ENCODE measurements at places on chromosomes 11 and 22.

GRCh38 chr11:96470521-96470920 lies 80.7 kb downstream of the JRKL start:
- no peak for DNase-seq

DNA sequence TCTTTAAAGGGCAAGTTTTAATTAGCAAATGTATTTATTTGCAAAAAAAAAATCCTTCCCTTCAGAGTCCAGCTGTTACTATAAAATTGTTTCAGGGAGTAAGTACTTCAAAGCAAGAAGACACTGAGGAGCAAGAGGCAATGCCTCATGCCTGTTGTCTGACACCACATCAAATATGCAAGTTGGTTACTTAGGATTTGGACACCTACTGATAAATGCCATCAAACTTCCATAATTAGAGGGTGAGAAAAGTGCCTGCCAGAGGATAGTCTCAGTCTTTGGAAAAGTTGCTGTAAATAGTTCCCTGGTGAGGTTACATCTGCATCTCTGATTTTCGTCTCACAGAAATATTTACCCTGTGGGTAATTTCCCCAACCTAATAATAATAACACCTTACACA lies 4.1 kb upstream of the TENM4 start:
- no peak for DNase-seq

DNA sequence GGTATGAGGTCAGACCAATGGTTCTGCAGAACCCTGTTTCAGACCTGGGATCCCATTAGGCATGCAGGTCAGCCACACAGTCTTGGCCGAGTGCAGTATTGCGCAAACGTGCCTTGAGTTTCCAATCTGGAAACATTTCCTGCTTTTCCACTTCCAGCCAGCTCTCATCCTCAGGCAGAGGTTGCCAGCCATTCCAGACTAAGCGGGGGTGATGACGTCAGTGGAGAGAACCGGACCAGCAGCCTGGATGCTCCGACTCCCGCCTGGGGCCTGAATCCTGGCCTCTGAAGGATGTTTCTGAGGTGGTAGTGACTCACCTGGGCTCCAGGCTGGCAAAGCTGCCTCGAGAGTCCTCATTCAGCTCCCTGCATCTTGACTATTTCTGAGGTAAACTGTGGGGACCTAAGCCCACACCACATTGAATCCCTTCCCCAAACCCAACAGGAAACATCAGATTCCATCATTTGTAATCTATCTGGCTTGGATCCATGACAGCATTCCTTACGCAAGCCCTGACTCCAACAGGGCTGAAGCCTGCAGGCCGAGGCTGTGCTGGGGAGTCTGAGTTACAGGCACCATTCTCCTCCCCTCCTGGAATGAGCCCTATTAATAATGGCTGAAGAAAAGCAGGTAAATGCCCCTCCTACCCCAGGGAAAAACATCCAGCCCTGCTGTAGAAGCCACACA lies 83.0 kb downstream of the ABTB2 start:
- DNase-seq, result peak; percentile 95

GRCh38 chr22:22935546-22936157 lies 48.0 kb downstream of the IGLL5 start:
- no peak for DNase-seq

DNA sequence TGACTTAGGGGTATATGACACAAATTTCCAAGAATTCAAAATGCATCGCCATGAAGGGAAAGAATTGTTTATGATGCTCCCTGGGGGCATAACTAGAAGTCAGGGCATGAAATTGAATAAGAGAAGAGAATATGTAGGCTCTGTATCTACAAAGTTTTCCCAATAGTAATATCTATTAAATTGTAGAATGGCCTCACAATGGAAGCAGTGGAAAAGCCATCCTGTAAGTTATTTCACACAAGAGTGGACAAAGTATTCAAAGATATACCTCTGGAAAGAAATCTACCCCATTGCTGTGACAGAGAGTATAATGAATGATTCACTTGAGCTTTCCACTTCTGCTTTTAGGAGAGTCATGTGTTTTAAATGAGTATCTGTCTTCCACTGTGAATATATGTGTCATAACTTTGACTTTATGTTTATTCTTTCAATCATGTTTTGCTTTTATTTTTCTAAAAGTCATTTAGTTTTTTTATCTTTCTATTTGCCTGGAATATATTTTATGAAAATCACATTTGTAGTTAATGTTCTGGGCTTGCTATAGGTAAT lies 65.7 kb upstream of the DDI1 start:
- DNase-seq, result no peak

DNA sequence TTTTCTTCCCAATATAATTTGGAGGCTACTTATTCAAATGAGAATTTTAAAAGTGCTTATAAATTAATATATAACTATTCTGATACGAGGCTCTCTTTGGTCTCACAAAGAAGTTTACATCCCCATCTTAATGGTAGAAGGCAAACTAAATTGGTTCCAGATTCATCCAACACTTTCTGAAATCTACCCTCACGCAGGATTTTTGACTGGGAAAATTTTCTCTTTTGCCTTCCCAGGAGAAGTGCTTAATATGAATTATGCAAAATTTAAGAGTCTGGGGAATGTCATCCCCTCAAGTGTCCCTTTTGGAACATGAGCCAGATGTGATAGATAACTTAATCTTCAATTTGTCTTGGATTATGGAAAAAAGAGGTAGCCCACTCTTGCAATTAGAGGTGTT lies at the start of gene OR4C11:
TSS of gene OR4C11 (minus strand) at position 101 of the 400 bp plus-strand sequence. CDS start 3,272 bp downstream, outside the sequence.
- DNase-seq, result no peak

DNA sequence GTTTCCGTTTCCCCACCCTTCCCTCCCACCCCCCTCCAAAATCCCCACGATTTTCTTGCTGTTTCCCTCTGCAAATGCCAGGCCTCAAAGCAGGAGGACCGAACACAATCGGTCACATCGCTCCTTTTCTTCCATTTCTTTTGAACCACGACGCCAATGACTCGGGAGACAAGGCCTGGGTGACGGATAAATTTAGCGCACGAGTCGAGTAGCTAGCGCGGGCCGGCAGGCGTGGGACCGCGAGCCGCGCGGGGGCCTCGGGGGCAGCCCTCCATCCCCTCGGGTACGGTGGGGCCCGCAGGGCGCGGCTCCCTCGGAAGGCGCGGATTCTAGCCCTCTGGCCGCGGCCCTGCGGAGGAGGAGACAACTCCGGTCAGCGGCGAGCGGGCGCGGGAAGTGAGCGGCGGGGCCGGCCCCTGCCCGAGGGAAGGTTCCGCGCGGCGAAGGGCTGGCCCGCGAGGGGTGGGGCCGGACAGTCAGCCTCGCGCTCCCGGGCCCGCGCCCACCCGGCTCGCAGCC lies 414 bp downstream of the JOSD1 start:
- DNase-seq, result no peak
